ENCODE measurements at places on chromosomes 16 and 17.

- DNase-seq: no peak
Measured at GRCh38 chr16:23941025-23941424, 105.2 kb downstream of the PRKCB start.

DNA sequence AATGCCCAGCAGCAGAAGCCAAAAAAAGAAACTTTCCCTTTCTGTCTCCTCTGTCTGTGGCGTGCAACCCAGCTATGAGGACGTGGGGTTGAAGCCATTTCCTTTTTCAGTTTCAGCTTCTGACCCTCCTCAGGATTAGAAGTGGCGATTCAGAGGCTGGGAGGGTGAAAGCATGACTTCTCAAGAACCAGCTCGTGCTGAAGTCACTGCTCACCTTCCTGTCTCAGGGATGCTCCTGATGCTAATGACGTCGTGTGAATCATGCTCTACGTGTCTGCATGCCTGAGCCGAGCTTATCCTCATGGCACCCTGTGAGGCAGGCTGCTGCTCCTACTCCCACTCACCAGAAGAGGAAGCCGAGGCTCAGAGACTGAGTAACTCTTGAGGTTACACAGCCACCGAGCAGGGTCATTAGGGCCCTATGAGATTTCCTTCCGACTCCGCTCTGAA lies 5.7 kb upstream of the LPO start:
- DNase-seq: no peak

GRCh38 chr17:67487506-67487905 lies 110.4 kb downstream of the PITPNC1 start:
- no peak for DNase-seq

- DNase-seq: no peak
Measured at GRCh38 chr16:80997139-80997798, 9.4 kb downstream of the CMC2 start.

GRCh38 chr16:87550495-87550961 lies 51.8 kb upstream of the JPH3 start:
- DNase-seq: peak; percentile 44

DNA sequence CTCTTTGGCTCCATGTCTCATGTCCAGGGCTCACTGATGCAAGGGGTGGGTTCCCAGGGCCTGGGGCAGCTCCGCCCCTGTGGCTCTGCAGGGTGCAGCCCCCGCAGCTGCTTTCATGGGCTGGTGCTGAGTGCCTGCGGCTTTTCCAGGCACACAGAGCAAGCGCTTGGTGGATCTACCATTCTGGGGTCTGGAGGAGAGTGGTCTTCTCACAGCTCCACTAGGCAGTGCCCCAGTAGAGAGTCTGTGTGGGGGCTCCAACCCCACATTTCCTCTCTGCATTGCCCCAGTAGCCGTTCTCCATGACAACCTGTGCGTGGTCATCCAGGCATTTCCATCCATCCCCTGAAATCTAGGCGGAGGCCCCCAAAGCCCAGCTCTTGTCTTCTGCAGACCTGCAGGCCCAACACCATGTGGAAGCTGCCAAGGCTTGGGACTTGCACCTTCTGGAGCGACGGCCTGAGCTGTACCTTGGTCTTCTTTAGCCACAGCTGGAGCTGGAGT lies 5.2 kb downstream of the IL32 start:
- DNase-seq: no peak

DNA sequence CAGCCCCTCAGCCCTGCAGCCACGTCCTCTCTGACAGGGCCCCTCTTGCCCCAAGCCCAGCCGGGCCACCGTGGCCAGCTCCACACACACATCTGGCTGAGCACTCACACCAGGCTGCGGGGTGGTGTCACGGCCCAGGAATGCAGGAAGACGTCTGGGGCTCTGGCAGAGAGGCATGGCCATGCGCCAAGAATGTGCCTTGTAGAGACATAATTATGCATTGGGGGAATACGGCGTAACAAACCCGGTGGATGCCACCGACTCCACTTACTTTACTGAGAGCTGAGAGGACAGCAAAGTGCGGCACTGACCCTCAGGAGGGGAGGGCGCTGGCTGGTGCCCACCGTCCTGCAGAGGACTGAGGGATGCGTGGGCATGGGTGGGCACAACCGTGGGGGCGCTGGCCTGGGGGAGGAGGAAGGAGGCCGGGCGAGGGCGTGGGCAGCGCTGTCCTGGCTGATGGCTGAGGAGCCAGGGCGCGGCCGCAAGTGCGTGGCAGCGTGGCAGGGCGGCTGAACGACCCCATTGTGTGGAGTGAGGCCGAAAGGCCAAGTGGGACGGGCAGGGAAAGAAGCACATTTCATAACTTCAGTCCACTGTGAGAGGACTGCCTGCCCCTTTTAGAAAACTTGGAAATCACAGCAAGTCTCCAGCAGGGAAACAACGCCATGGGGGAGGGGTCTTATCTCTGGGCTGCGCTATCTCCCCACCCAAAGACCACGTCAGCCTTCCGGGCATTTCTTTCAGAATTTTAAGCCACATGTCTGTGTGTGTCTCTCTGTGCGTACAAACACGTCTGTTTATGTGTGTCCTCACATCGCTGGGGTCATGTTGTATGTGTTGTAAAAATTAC lies 30.6 kb downstream of the METRNL start:
- DNase-seq: no peak

GRCh38 chr17:7673239-7673638 lies 14.1 kb downstream of the TP53 start:
- DNase-seq: no peak

Measured in activated T-helper 1 cell treated with anti-CD3 and anti-CD28 coated beads, Interleukin-2, amount 50 U/mL, for 16 hours (primary cell).